Esophagus squamous epithelium (tissue), 5 donors: ENCODE measurements at places on chromosomes 1 and 21. TPM values are rescaled to one million over a fixed set of nuclear protein-coding genes. Genes with fewer than 3 reads are reported as not detected.

PGLYRP4 gene
- total RNA-seq: 4.2 TPM

PANK4 gene
- total RNA-seq: 29.1 TPM

CSF3R gene
- 3.0 TPM for total RNA-seq

AGL gene
- 12.3 TPM for total RNA-seq

NOTCH2 gene
- total RNA-seq: 77.0 TPM

ESPN gene
- total RNA-seq: 22.2 TPM

PTGS2 gene
- total RNA-seq: 1.1 TPM

TRPM2 gene
- total RNA-seq: 6.9 TPM

DNA sequence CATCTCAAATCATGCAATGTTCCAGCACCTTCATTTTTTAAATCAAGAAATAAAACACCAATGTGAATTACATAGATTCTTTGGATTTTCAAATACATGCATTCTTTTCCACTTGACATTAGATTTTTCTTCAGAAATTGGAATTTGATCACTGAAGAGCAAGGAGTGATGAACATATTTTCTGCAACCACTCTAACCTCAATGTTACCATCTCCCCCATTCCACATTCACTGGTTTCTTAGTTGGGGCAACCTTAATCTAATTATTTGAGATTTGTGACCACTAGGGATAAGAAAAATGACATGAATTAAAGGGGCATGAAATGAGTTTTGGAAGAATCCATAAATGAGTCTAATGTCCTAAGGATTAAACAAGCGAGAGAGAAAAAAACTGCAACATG, 168.7 kb upstream of the NR5A2 start:
- DNase-seq: no peak

GRCh38 chr1:54415533-54415932, 9.3 kb upstream of the SSBP3 start:
- DNase-seq: no peak

- no peak for DNase-seq
Observed at GRCh38 chr1:11882814-11883538, 24.2 kb upstream of the NPPB start.

DNA sequence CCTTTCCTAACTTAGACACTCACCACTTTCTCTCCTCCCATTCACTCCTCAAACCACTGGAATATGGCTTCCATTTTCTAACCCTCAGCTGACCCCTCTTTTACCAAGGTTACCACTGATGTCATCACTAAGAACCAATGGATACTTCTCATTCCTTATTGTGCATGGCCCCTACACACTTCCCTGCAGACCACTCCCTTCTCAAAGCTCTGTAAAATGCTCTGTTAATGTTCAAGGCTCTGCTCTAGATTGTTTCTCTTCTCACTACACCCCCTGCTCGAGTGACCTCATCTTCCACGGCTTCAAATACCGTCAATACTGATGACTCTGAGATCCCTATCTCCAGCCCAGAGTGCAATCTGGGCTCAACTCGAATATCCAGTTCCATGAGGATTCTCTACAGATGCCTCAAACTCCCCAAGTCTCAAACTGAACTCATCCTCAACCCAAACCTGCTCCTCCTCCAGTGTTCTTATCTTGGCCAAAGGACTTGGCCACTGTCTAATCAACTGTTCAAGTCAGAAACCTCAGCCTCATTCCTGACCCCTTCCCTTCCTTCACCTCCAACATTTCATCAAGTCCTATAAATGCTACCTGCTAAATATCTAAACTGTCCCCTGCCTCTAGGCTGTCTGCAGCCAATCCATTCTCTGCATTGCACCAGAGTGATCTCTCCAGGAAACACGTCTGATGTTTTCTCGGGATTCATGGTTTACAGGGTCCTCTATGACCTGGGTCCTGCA, 41.3 kb upstream of the BMP8B start:
- no peak for DNase-seq

DNA sequence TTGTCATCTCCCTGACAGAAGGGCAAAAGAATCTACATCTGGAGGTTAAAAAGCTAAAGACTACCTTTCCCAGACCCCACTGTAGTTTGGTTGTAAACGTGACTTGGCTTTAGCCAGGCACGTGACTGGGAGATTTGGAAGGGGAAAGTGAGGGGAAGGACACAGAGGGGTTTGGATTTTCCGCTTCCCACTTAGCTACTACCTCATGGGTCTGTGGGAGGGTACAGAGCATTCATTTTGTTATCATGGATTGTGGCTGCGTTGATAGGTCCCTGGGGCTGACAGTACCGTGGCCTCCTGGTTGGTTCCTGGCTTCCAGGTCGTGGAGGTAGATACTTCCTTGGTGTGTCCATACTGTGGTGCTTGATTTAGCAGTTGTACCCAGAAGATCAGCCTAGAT, 2.6 kb downstream of the CHD1L start:
- DNase-seq: no peak

GRCh38 chr1:97174039-97174704, 452.6 kb downstream of the PTBP2 start:
- no peak for DNase-seq

DNA sequence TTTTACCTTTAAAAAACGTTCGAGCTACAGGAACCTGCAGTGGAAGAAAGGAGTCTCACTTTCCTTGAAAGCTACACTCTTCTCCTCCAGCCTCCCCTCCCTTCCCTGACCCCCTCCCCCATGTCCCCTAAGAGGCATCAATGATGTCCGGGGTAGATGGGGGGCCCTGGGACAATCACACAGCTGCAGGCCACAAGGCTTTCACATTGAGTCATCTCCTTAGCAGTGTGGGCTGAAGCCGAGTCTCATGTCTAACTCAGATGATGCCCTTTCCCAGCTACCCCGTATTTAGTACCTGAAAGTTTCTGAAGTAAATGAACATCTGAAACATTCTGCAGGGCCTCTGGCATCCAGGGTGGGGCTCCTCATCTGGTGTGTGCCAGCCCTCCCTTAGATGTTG, 6.3 kb upstream of the GPR25 start:
- DNase-seq: no peak

DNA sequence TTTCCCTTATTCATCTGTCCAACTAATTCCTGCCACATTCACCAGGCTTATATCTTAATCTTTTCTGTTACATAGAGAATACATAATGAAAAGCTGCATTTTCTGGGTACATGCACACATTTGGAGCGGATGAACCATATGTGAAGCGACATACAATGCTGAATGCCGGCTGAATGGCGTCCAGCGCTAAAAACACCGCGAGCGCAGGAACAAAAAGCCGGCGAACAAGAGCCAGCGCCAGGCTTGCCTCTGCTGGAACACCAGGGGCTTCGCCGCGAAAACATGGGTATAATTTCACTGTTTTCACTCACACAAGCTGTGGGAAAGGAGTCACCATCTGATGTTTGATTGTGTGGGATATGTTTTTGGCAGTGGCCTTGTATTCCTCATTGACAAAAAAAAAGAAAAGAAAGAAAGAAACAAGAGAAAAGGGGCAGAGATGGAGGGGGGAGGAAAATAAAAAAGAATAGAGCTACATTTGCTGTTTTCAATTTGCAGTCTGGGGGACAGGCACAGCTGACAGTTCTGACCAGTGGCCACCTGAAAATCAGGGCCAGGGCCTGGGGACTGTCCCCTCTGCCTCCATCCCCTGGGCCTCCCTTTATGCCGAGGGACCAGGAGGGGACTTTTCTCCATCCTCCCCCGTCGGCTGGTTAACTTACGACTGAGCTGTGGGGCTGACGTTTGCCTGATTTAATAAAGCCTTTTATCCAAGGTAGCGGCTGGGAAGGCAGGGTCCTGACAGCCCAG, 70.2 kb upstream of the OLIG2 start:
- DNase-seq: no peak

- no peak for DNase-seq
Observed at GRCh38 chr21:34824314-34824713, 155.5 kb downstream of the CLIC6 start.
